Hematopoietic multipotent progenitor cell treated with erythropoietin and hydrocortisone succinate and interleukin-3 and kit ligand, for 6 days (in vitro differentiated cells): ENCODE measurements at places on chromosomes 13 and 19.

- no peak for DNase-seq
Measured at GRCh38 chr13:37868691-37869505, 674 bp downstream of the TRPC4 start.

- DNase-seq: no peak
Measured at GRCh38 chr13:100131863-100132574, 43.1 kb downstream of the PCCA start.

DNA sequence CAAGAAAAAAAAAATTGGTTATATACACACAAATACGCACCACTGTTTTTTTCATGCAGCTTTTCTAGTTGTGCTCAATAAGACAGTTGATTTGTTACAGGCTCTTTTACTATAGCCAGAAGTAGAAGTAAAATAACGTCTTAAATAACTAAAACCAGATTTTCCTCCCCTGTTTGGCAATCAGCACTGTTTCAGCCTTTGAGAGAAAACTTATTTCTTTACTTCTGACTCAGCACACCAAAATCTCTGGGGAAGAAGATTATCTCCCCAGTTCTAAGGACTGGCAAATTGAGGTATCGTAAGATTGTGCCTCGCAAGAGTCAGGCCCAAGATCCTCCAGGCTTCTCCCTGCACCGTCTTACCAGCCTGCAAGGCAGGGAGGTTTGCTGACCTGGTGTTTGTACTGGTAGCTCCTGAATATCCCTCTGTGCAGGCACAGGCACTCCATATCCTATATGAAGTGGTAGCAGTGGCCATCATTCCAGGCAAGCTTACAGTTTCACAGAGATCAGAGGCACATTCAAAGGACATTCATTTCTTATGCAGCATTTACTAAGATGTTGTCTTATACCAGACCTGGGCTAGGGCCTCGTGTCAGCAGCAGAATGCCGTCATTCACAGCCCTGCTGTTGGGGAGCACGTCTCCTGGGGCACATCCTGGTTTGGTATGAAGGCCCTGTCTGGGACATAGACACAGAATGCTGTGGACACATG lies 268.2 kb downstream of the ZNF536 start:
- DNase-seq: no peak

DNA sequence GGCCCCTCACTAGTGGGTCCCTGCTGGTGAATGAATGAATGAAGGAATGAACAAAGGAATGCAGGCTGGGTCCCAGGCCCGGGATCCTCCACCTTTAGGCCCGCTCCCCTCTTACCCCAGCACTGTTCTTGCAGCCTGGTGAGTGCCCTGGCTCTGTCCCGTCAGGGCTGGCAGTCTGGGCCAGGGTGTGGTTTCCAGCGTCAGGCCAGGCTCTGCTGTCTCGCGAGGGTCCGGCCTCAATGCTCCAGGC lies 317 bp downstream of the LYL1 start:
- no peak for DNase-seq

GRCh38 chr19:53132141-53132991 lies at the start of gene ZNF415:
TSS of gene ZNF415 (minus strand) at chr19:53132910. CDS start at chr19:53122676, 10,234 bp downstream.
- DNase-seq: peak; percentile 44

GRCh38 chr13:97015661-97016350 lies 21.5 kb upstream of the OXGR1 start:
- DNase-seq: no peak

DNA sequence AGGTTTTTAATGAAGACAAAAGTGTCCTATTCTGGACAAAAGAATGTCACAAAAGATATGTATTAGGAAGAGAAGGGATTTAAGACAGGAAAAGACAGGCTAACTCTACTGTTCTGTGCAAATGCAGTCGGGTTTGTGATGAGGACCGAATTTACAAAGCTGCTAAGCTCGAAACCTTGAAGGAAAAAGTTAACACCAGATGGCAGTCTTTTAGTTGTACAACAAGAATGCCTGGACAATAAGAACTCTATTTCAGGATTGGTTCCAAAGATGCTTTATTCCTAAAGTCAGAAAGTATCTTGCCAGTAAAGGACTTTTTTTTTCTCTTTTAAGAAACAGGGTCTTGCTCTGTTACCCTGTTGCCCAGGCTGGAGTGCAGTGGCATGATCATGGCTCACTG lies 51.1 kb downstream of the HS6ST3 start:
- DNase-seq: peak; percentile 13

GRCh38 chr13:49833402-49833801 lies 40.9 kb upstream of the KPNA3 start:
- DNase-seq: peak; percentile 64

- no peak for DNase-seq
Measured at GRCh38 chr19:5913739-5914357, at the start of gene CAPS. TSS of gene CAPS (plus strand) at chr19:5914254. CDS start at chr19:5914407, 153 bp downstream.

DNA sequence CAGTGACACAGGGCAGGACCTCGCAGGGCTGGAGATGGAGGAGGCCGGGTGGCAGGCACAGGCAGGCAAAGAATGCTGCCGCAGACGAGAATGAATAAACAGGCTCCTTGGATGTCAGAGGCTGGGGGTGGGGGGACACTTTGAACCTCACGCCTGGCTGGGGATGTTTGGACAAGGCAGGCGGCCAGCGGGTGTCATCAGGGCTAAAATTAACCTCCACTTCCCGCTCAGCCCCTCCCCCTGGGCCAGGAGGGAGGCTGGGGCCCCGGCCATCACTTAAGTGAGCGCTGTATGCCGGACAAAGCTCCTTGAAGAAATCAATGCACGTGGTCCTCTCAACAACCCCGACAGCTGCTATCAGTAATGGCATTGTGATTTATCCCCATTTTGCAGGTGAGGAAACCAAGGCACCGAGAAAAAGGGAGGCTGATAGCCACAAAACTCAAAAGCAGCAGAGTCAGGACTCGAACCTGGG lies 10.3 kb upstream of the FUT5 start:
- DNase-seq: no peak

- DNase-seq: peak; percentile 68
Measured at GRCh38 chr19:15466851-15467733, 2.7 kb upstream of the RASAL3 start.
